Fibroblast of skin of scalp (primary cell): ENCODE measurements at places on chromosomes 13 and 19.
A peak's percentile ranks its signal among the peaks of the same experiment; 100 is the strongest.

- peak; percentile 51 for DNase-seq
These were observed 32.2 kb upstream of the IPO5 start for GRCh38 chr13:97921176-97921816.

GRCh38 chr13:52047463-52047862, 23.0 kb downstream of the UTP14C start:
- DNase-seq: no peak

GRCh38 chr13:74978591-74978990, 503.4 kb downstream of the TBC1D4 start:
- DNase-seq: no peak

DNA sequence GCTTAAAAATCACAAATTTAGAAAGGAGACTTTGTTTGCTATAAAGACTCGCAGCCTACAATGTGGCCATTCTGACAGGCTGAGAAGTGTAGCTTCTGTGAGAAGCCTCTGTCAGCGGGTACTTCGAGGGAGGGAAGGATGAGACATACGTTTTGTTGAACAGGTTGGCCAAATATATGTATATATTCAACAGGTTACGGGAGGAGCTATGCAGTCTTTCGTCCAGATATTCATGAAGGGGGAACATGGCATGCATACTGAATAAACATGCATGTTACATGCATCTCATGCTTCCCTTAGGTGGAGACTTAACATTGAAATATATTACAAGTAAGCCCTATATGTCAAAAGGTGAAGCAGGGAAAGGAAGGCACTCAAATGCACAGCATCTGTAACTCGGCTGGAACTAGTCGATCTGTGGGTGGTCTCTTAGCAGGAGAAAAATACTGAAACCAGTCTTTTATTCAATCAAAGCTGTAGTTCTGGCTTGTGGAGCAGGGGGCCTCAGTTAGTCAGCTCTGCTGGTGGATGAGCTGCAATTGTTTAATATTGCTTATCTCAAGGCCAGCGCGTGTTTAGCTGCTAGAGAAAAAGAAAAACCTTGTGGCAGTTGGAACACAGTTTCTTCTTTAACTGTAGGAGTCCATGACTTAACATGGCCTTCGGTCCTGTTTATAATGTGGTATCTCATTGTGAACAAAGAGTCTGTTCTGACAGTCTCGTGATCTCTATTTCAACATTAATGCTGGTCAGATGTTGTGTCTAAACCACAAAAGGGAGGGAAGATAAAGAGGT, 94.3 kb downstream of the FAM216B start:
- DNase-seq: peak; percentile 81

DNA sequence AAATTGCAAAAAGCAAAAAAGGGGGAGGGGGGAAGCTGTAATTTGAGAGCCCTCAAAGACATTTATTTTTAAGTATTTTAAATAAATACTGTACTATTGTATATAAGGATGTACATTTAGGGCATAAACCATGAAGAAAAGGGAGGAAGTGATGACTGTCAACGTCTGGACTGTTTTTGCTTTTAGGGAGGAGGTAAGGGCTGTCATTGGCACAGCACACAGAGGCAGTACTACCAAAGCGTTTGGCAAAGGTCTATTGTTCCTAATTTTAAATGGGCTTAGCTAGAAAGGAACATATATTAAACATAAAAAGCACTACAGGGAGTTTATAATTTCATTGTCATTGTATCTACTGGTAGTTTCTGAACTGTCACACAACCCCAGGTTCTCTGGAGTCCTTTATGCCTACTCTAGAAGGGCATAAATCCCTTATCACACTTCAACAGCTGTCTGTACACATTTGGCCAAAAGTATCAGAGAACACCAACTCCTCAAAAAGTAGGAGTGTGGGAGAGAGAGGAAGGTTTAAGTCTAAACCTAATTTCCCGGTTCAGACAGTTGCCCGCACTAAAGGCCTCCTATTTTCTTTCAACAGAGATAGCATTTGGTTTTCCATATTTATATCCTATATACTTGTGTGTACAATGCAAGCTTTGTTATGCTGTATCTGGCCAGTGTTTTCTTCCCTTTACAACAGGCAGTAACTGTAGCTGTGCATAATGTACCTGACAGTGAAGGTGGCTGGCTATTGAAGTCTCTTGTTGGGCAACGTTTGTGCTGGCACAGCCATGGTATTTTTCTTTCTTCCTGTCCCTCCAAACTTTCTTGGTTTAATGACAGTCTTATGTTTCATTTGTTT, 406.2 kb downstream of the KLF5 start:
- DNase-seq: no peak

GRCh38 chr13:72507416-72508199, 219.8 kb downstream of the MZT1 start:
- peak; percentile 35 for DNase-seq

GRCh38 chr19:9962623-9963290, 26.4 kb upstream of the OLFM2 start:
- no peak for DNase-seq

DNA sequence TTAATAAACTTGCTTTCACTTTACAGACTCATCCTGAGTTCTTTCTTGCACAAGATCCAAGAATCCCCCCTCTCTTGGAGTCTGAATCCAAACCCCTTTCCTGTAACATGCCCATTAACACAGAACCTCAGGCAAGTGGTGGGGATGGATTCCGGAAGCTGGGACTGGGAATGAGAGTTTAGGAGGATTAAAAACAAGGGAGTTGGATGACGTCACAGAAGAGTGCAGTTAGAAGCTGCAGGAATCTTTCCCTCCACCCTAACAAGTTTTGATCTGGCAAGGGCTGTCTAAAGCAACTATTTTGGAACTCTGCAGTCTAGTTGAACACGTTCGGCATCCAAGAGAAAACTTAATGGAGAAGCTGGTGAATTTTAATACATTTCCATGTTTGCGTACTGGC, 48.2 kb upstream of the PEPD start:
- DNase-seq: no peak

GRCh38 chr13:26310470-26310869, 56.5 kb downstream of the CDK8 start:
- DNase-seq: no peak

DNA sequence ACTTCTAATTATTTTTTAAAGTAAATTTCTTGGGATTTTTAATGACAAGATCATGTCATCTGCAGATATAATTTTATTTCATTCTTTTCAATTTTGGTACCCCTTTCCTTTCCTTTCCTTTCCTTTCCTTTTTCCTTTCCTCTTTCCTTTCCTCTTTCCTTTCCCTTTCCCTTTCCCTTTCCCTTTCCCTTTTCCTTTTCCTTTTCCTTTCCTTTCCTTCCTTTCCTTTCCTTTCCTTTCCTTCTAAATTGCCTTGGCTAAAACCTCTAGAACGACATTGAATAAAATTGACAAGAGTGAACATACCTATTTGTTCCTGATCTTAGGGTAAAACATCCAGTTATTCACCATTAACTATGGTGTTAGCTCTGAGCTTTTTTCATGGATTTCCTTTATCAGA, 334.1 kb downstream of the NDFIP2 start:
- DNase-seq: no peak

DNA sequence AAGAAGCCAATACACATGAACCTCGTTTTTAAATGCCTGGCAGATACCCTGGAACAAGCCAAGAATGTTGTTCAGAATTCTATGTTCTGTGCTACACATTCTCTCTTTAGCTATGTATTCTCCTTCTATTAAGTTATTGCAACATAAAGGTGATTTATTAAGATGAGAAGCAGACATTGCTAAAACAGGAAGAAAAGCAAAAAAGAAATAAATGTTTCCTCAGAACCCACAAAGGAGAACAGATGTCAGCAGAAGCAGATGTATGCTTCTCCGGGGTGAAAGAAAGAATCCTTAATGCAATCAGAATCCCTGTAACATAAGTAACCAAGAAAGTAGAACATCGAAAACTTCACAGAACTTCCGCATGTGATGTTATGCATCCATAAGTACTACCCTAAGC, 302.9 kb downstream of the DCT start:
- DNase-seq: no peak

DNA sequence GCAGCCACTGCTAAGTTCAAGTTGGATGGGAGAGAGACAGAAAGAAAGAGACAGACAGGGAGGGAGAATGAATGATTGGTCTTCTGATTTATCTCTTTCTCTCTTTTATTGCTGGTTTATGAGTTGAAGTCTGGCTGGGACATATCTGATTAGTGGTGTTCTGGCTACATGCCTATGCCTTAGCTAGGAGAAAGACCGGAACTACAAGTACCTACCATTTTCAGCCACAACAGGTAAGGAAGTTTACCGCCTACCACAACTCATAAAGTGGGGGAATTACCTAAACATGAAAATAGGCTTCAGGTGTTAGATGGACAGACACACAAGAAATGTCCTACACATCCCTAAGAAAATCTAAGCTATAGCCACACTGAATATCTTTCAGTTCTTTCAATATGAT, 36.6 kb upstream of the GPC6 start:
- no peak for DNase-seq

DNA sequence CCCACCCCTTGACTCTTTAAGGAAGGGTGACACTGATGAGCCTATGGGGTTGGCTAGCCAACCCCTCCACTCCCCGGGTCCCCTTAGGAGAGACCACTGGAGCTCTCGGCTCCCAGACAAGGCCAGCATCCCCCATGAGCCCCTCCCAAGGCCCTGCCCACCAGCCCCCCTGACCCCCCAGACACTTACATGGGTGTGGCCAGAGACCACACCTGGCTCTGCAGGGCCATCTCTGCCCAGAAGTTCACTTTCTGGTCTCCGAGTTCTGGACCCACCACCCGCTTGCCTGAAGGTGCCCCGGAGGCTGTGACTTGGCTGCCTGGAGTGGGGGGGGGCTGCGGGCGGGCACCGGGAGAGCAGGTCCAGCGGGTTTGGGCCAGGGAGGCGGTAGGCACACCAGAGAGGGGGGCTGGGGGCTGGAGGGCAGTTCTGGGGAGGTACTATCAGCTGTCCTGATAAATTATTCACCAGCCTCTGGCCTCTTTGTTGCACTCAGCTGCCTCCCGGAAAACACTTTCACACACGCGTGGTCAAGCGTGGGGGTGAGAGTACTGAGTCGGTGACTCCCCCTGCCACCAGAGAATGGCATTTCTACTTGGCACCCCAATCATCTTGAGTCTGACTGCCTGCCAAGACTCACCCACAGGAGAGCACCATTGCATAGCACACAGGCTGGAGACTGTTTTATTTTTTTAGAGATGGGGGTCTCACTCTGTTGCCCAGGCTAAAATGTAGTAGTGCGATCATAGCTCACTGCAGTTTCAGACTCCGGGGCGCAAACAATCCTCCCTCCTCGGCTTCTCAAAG, at the start of gene PALM3:
Gene PALM3, minus strand, starts transcription at position 326 of the 807 bp plus-strand sequence. Its CDS starts 96 bp downstream, at position 230.
- no peak for DNase-seq
